ENCODE measurements at places on chromosomes 5 and 9. TPM values are rescaled to one million over a fixed set of nuclear protein-coding genes. Genes with fewer than 3 reads are reported as not detected.

The FOXD4L5 gene
- total RNA-seq: not detected

The TAF9 gene
- total RNA-seq: 6.3 TPM

The FOXD4L4 gene
- total RNA-seq: not detected

The PDCD1LG2 gene
- total RNA-seq: 1.1 TPM

The IGFBPL1 gene
- 4.8 TPM for total RNA-seq

The TAL2 gene
- total RNA-seq: not detected

The SLC34A1 gene
- total RNA-seq: not detected

The ROPN1L gene
- not detected for total RNA-seq

The ARSI gene
- total RNA-seq: not detected

The LRRC19 gene
- total RNA-seq: not detected

The AK8 gene
- not detected for total RNA-seq
